ENCODE measurements at places on chromosomes 1 and 21.

- DNase-seq = no peak
Measured at GRCh38 chr1:160167580-160167979, 16.2 kb downstream of the ATP1A4 start.

DNA sequence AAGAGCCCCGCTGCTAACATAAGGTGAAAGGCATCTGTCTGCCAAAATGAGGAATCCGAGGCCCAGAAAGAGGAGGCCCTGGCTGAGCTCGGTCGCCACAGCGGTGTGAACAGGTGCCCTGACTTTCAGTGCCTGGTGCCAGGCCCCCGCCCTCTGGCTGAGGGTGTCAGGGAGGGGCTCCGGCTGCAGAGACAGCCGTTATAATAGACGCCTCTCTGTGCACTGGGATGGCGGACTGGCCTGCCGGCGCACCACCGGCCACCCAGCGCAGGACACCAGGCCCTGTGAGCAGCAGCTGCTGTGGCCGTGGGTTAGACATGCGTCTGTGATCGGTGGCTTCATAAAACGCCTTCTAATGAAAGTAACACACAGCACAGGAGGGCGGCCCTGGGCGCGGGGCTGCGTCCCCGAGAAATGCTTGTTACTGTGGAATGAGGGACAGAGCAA is 51.4 kb upstream of the ACTRT2 start:
- DNase-seq = no peak

DNA sequence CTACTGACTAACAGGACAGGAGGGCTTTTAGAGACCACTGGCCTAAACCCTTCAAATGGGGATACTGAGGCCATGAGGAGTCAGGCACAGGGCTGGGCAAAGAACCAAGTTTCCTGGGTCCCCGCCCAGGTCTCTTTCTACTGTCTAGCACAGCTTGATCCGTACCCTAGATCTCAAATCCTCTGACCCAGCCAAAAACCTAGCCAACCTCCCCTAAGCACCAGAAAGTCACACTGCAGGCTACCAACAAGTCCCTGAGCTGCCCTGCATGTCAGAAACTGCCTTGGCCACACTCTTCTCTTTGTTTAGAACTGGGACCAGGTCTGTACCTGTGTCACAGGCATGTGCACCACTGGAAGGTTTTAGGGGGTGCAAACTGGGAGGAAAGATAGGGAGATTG is 33.6 kb downstream of the AHDC1 start:
- DNase-seq = no peak

DNA sequence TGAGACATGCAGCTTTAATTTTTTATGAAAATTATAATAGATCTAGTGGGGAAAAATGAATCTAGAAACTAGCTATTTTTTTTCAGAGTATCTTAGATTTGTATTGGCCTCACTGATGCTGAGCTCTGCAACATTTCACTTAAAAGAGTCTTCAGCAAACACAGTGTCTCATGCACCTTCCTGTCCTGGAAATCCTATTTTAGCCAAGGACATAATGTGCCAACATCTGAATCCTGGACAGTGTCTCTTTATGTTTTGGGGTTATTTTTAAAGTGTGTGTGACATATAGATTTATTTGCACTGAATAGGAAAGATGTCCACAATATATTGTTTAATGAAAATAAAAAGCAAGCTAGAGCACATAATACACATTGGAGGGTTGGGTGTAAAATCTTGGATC is 199.1 kb upstream of the FMN2 start:
- DNase-seq = no peak

GRCh38 chr1:53860967-53861411 is 22.9 kb upstream of the NDC1 start:
- DNase-seq = peak; percentile 23

GRCh38 chr1:89309828-89310227 is 37.2 kb upstream of the GBP5 start:
- no peak for DNase-seq

DNA sequence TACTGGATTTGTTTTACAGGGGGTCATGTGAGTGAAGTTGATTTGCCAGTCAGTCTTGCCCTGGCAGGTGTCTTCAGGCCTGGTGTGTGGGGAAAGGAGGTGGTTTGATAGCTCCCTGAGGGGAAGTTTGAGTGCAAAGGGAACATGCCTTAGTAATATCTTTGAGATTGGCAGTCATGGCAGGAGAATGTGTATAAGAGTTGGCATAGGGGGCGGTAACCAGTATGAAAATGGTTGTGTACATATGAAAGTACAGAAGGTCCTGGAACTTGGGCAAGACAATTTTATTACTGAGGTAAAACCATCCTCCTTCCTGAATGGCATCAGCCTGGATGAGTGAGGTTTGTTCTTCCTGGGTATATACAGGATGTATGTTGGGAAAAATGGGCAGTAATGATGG is 37.6 kb upstream of the PLA2G5 start:
- no peak for DNase-seq

DNA sequence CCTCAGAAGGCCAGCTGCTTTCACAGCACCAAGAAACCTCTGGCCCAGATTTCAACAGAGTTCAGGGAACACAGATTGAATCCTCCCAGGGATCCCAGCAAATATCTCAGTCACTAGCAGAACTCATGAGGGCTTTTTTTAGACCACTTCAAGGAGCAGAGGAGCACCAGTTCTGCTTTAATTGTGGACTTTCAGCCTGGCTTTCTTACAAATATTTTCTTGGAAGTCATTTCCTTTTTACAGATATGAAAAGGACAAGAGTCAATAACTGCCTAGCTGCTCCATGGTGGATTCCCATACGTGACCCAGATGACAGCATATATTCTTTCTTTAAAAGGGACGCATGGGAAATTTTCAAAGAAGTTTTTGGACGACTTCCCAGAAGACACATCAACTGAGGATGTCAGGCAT is 6.4 kb upstream of the LRRC8B start:
- DNase-seq = no peak

DNA sequence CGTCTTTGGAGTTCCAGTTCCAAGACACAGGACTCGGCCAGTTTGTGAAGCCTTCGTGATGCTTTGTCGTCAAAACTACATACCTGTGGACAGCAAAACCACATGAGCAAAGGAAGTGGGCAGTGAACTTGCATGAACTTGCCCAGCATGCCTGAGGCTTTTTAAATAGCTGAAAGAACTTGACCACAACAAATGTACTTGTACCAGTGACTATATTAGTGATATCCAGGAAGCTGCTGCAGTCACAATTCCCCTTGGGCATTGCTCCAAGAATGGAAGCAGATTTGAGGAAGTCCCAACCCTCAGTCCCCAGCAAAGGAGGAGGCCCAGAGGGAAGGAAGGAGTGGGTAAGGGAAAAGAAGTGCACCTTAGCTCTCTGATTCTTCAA is 2.6 kb downstream of the FUCA1 start:
- no peak for DNase-seq

DNA sequence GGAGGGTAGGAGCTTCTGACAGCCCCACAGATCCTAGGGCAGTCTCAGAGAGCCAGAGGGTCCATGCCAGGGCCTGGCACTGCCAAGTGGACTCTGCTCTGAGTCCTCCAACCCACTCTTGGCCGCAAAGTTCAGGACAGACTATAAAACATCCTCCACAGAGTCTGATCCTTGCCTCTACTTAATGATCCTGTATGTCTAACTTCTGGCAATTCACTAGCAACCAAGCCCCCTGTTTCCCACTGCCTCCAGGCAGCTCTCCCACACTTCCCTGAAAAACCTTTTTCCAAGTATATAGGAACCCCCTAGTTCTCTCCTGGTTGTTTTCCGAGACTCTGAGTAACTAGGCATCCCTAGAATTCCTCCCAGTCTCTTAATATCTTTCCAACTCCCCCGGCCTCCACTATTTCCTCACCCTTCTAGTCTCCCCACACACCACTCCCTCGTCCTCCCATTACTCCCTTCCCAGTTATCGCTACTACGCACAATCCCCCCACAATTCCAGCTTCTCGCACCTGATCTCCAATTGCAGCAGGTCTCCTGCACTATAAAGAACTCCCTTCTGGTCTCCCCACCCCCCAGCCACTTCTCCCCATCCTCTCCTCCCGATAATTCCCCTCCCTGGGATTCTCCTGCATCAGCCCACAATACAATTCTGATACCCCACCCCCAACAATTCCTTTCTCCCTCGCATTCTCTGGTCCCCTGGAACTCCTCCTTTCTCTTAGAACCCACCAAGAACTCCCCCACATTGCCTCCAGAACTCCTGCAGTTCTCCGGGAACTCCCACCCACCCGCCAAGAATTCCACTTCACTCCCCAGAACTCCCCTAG is 574 bp downstream of the IGSF9 start:
- no peak for DNase-seq

GRCh38 chr1:66291531-66291864 is 242.5 kb upstream of the SGIP1 start:
- DNase-seq = no peak

DNA sequence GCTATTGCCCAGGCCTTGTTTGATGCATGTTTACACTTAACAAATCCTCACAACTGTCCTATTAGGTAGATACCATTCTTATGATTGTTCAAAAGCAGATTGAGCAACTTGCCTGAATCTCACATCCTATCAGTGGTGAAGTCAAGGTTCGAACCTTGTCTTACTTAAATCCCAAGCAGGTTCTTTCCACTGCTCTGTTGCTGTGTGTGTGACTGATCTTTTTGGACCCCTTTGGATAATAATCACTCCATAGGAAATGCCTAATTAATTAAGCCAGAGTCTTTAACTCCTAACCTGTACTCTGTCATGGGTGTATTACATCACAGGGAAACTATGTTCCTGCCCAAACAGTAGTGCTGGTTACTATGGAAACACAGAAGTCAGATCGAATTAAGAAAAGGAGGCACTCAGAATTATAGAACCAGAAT is 84.2 kb downstream of the SPATA46 start:
- no peak for DNase-seq

DNA sequence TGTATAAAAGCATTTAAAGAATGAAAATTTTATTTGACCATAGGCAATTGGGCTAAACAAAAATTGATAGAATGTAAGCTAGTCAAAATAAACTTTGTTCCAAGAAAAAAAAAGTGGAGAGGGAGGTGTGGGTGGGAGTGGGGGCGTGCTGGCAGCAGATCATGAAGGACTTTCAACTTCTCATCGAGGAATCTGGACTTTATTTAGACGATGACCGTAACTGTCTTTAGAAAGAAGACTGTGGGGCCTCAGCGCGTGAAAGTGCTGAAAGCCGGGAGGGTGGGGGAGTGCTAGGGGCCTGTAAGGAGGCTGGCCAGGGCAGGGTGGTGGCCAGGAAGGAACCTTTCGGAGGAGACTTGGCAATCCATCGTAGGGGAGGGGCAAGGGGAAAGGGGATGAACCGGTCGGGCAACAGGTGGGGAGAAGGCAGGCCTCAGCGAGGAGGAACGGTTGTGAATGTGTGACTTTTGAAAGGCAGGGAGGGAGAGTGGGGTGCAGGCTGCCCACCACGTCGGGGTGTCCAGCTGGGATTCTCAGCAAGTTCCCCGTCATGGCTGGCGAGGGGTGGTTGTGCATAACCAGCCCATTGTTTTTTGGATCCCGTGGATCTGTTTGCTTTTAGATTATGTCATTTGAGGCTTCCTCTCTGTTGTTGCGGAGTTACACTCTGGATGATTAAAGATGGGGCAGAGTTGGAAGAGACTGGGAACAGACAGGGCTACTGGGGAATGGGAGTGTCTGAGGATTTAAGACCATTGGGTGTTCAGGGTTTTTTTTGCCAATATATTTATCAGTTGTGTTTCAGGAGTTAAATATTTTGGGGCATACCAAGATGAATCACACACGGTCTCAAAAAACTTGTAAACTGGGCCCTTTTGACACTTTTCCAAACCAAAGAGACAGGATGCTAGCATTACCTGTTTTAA is 35.5 kb downstream of the HUNK start:
- DNase-seq = no peak

GRCh38 chr1:188466539-188466938 is 1637.8 kb downstream of the PLA2G4A start:
- DNase-seq = no peak

GRCh38 chr1:56644919-56645676 is at the start of gene PRKAA2:
PRKAA2 (plus strand) TSS chr1:56645314; CDS start chr1:56645388, 74 bp downstream.
- peak; percentile 42 for DNase-seq

DNA sequence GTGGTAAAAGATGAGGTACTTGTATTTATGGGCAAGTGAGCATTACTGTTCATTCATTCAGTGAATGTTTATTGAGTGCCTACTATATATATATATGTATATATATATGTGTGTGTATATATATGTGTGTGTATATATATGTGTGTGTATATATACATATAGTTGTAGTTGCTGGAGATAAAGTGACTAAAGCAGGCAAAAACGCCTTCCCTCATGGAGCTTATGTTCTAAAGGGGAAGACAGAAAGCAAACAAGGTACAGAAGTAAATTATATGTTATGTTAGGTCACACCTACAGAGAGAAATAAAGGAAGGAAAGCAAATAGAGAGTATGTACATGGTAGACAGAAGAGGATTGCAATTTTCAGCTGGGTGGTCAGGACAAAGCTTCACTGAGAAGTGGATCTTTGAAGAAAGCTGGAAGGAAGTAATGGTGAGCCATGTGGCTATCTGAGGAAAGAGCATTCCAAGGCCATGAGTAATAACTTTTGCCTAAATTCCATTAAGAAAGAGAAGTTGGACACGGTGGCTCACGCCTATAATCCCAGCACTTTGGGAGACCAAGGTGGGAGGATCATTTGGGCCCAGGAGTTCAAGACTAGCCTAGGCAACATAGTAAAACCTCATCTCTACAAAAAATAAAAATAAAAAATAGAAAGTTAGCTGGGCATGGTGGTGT is 33.5 kb upstream of the KLF17 start:
- no peak for DNase-seq

DNA sequence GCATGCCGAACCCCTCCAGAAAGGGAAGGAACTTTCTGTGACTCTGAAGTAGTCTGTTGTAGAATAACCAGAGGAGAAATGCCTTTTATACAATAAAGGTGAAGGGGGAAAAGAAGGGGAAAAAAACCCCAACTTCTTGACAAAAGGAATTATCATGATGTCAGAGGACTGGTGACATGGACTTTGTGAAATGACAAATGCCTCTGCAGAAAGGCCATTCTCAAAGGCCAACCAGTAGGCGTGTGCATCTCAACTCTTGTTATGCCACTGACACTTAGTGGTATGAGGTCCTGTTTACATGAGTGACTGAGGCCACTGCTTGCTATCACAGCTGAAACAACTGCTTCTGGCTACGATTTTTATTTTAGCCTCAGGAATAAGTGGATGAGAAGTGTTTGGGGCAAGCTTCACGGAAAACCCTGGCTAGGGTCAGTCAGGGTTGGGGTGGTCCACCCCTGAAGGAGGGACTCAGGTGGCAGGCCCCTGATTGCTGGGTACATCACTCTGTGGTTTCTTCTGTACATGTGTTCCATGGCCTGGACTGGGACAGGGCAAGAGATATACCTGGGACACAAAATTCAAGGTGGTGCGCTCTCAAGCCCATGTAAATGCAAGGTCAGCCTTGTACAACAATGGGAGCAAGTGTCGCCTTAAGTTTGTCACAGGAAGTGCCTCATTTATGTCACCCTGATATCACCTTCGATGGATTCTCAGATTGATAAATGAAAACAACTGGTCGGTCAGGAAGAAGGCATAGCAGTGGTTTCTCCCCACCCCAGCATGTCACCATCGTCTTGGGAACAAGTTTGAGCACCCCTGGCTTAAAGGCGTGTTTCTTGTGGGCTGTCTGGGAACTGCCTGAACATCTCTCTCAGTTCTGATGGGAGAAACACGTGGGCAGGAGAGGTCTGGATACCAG is 12.4 kb downstream of the RUNX1 start:
- DNase-seq = no peak

All from substantia nigra (tissue), 51 donors.